Urothelium cell line (cell line): ENCODE measurements at places on chromosomes 16 and 17.
A peak's percentile ranks its signal among the peaks of the same experiment; 100 is the strongest.

DNA sequence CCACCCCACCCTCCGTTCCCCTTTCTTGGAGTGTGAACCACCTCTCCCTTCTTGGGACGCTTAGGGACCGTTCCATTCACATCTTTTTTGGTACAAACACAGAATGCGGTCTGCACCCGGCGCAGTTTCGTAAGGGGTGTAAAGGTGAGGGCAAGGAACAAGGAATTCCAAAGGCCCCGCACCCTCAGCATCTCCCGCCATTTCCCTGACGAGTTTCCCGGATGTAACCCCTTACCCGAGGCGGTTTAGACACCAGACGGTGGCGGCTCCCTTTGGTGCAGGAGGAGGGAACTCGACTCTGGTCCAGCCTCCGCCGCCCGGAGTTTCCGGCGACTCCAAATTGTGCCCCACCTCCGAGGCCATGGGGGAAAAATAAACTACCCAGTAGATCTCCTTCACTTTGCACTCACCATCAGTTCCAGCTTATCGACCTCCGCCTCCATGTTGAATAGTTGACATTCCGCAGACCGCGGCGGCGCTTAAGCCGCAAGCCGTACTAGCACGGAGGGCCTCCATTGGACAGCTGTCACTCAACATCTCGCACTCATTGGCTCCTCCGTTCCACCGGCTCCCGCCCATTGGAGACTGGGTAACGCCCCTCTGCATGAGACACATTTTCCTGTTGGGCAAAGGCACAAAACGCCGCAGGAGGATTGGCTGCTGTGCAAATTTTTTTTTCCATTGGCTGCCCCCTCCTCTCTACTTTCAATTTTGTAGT, at the start of gene SKA2:
Gene SKA2, minus strand, starts transcription at position 466 of the 718 bp plus-strand sequence. Its CDS starts 23 bp downstream, at position 443.
- DNase-seq: peak; percentile 99

DNA sequence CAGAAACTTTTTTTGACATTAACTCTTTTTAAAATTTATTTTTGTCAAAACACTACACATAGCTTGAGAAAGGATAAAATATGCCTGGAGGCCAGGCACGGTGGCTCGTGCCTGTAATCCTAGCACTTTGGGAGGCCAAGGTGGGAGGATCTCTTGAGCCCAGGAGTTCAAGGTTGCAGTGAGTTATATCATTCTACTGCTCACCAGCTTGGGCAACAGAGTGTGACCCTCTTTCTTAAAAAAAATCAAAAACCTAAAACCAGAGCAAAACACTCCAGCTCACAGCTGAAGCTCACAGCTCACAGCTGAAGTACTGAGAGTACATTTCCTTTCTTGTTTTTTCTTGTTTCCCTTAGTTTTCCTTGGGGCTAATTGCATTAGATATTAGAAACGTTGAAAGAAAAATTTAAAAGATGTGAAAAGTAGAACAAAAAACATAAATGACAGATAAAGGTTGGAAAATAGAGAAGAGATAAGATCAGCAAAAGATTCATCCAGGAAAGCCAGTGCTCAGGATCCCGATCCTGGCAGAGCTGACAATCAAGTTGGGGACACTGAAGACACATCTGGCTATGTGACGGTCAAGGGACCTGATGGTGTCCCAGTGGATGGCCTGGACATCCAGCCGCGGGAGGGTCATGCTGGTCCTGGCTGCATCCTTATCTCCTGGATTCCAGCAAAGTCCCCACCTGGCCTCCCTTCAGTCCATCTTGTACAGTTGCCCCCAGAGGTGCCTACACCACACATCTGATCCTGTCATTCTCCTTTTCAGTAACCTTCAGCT, 9.8 kb downstream of the CHST6 start:
- DNase-seq: no peak

GRCh38 chr16:24499193-24499814, 40.1 kb upstream of the RBBP6 start:
- DNase-seq: peak; percentile 58

DNA sequence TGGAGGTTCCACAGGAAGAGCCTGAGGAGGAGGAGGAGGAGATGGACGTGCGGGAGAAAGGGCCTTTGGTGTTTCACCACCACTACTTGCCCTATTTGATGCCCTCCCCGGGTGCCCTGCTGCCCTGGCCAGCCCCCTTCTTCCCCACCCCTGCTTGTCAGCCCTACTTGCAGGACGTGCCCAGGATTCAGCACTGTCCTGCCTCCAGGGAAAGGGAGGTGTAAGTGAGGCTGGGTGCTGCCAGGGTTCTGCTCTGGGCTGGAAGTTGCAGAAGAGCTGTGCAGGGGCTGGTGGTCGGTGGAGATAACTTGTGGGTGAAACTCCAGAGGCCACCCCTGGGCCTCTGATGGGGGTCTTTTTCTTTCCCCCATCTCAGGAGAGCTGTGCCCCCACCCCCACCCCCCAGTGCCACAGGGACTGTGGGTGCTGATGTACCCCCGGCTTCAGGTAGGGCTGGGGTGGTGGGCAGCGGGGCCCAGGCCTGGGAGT, 3.0 kb downstream of the PRR29 start:
- no peak for DNase-seq

GRCh38 chr16:85645021-85645589, 32.0 kb downstream of the GSE1 start:
- DNase-seq: no peak

DNA sequence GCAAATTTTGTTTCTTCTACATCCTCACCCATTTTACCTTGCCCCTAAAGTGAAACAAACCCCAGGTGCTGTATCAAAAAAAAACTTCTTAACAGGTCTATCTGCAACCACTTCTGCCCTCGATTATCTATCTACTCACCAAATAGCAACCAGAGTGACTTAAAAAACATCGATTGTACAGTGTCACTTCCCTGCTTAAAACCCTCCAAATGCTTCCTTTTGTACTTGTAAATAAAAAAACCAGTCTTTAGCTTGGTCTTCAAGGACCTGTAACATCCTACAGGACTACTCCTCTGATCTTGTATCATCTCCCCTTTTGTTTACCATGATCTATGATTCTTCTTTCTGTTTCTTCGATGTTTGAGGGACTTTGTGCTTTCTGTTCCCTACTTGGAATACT, 82.7 kb upstream of the CORO6 start:
- no peak for DNase-seq

- no peak for DNase-seq
These were observed 9.8 kb downstream of the SLC38A10 start for GRCh38 chr17:81285179-81285878.

- no peak for DNase-seq
These were observed 148.2 kb downstream of the SNX29 start for GRCh38 chr16:12124742-12125141.

- DNase-seq: no peak
These were observed 77.8 kb downstream of the CYLD start for GRCh38 chr16:50819706-50820105.

- DNase-seq: peak; percentile 70
These were observed 5.4 kb downstream of the MYO1C start for GRCh38 chr17:1486802-1487695.

GRCh38 chr16:50498431-50499155, 49.6 kb upstream of the NKD1 start:
- no peak for DNase-seq

DNA sequence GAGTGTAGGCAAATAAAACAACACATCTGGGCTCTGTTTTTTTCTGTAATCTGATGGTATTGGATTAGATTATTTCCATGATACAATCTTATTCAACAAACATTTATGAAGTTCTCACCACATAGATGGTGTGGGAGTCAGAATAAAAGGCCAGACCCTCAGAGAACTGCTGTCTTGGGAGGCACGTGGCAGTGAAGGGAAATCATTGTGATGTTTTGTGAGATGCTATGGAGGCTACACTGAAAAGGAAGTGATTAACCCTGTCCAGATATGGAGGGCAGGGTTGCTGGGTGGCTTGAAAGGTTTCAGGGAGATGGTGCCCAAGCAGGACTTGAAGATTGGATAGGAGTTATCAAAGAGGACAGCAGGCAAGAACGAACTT, 35.6 kb downstream of the DHRS7B start:
- no peak for DNase-seq

- DNase-seq: no peak
These were observed 41.7 kb downstream of the ZZEF1 start for GRCh38 chr17:4100883-4101756.

- peak; percentile 4 for DNase-seq
These were observed 34.9 kb downstream of the ARHGAP17 start for GRCh38 chr16:24980077-24980793.

GRCh38 chr17:44779211-44780025, 20.6 kb downstream of the ADAM11 start:
- peak; percentile 87 for DNase-seq

DNA sequence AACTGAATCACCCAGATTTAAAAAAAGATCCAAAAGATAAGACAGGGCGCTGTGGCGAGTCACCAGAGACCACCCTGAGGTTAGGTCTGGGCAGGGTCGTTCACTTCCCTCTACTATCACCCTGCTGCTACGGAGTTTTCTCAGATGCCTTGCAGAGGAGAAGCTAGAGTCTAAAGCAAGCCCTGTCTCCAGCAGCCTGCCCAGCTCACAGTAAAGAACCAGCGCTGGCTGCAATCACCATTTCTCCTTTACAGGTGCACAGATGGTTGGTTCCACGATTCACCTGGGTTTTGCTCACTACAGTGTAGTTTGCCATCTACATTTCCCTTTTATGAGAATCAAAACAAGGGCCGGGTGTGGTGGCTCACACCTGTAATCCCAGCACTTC, 71.3 kb downstream of the SRCIN1 start:
- DNase-seq: no peak

GRCh38 chr17:63402431-63403212, 43.5 kb downstream of the CYB561 start:
- DNase-seq: no peak

GRCh38 chr17:56130026-56130425, 23.2 kb upstream of the ANKFN1 start:
- no peak for DNase-seq

DNA sequence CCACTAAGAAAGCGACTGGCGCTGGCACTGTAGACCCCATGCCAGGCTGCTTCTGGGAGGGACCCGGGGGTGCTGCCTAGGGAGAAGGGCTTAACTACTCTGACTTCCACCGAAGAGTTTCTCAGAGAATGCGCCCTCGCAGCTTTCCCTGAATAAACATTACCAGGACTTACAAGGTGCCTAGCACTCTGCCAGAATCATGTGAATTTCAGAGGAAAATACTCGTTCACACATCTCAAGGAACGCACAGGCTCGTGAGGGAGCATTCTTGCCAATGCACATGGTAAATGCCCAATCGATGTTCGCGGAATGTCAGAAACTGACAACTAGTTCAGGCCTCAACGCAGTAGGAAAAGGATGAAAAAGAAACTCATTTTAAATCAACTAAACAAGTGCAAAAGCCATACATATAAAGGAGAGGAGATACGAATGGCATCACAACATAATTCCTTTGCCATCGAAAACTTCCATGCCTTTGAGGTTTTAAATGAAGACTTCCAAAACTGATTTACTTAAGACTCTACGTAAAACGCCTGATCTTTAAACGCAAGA, 999 bp downstream of the CMC2 start:
- no peak for DNase-seq
